ENCODE measurements at places on chromosomes 5 and 9.

DNA sequence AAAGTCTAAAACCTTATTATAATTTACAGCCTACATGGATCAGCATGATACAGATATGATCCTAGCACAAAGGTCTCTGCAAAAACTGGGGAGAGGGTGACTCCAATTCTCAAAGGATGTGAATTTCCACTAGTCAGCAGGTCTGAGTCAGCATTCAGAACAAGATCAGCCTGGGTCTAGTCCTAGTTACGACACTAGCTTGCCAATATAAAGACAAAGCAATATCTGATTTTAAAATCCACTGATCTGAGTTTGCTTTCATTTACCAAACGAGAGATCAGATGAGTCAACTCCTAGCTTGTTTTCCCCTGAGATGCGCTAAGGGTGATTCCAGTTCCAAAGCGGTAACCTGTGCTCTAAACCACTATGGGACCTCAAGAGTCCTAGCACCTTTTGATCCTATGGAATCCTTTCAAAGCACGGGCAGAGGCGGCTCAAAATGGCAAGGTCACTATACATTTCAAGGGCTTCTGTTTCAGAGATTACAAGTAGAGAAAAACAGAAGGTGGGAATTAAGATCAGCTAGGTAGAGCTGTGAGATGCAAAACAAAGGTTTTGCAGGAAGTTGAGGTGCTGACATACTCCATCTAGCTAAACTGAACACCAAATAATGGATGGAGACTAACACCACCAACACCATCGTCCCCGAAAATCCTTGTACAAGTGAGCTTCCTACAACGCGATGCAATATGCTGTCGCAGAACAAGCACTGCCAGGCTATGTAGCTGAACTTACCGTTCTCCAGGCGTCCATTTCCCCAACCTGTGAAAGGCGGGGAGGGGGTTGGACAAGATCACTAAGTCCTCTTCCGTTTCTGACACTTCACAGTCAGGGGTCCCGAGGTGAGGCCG, 906 bp downstream of the SLC25A51 start:
- DNase-seq = no peak

DNA sequence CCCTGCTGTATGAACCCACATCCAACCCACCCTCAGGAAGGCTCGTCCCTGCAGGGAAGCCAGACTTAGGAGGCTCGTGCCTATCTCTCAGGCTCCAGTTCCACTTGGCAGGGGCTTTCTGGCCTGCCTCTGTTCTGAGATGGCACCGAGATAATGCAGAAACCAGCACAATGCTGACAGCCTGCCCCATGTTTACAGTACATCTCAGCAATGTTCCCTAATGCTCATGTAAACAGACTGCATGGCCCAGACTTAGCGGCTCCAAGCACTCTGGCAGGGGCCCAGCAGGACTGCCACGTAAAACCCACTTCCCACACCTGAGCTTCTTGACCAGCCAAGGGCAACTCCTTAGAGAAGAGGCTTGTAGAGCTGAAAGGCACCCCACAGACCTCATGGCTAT, 499.5 kb upstream of the BRINP1 start:
- DNase-seq = no peak

- DNase-seq = peak; percentile 68
Observed at GRCh38 chr5:14342306-14342705, 199.2 kb downstream of the TRIO start.

GRCh38 chr5:68169903-68170302, 45.7 kb upstream of the PIK3R1 start:
- DNase-seq = no peak

DNA sequence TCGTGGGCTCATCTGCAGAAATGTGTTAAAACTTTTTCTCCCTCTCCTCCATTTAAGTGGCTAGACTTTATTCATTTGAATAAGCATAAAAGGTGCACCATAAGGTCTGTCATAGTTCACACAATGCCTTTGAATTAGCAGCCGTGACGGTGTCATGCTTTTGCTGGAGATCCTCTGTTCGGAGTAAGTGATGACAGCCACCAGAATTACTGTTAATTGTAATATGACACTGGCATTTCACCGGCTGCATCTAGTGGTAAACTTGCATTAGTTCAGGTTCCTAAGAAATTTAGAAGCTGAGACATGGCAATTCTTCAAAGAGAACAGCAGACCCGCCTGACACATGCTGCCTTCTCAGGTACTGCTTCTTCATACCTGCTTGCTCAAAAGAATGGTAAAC, 241.7 kb downstream of the EBF1 start:
- DNase-seq = no peak

DNA sequence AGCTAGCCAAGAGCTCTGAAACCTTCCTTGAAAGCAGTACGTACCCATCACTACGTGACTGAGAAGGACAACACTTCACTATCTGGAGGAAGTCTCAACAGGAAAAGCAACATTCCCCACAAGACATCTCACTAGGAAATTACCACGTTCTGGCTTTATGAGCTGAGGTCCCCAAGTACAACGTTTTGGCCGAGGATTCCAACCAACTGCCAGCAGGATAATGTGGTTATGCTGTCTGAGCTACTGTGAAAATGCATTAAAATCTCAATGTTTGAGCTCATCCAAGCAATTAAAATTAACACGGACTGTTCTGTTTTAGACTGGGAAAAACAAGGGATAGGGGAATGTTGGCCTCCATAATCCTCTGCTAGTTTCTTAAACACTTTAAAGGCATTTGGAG, 16.4 kb downstream of the MED27 start:
- DNase-seq = no peak

DNA sequence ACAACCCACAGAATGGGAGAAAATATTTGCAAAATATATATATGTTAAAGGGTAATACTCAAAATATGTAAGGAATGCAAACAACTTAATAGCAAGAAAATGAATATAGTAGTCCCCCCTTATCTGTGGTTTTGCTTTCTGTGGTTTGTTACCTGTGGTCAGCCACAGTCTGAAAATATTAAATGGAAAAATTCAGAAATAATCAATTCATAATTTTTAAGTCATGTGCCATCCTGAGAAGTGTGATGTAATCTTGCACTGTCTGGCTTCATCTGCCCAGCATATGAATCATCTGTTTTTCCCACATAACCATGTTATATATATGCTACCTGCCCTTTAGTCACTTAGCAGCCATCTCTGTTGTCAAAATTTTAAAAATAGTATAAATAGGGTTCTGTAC, 11.7 kb downstream of the CER1 start:
- no peak for DNase-seq
